ENCODE measurements at places on chromosomes 3 and 15. TPM values are rescaled to one million over a fixed set of nuclear protein-coding genes. Genes with fewer than 3 reads are reported as not detected.

- no peak for DNase-seq
Observed at GRCh38 chr3:127207727-127208482, 15.0 kb downstream of the PRR23E start.

- DNase-seq = no peak
Observed at GRCh38 chr3:112653209-112653871, 12.4 kb upstream of the CCDC80 start.

GRCh38 chr3:109927161-109927560, 589.8 kb upstream of the DPPA4 start:
- no peak for DNase-seq

- DNase-seq = no peak
Observed at GRCh38 chr15:58434334-58434875, 2.6 kb downstream of the LIPC start.

DNA sequence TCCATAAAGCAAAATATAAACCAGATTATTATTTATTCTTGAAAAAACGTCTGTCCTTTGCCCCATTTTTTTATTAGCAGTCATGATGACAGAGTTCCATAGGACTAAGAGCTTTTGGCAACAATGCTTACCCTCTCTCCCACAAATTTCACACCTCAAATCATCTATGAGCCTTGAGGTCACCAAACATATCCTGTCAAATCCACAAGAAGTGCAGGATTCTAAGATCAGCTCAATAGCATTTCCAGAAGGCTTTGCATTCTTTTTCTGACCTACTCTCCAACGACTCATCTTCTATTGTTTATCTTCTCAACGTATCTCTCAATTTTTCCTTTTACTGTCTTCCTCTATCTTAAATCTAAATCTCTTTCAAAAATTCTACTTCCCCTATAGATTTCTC, 619.1 kb upstream of the BCHE start:
- no peak for DNase-seq

DNA sequence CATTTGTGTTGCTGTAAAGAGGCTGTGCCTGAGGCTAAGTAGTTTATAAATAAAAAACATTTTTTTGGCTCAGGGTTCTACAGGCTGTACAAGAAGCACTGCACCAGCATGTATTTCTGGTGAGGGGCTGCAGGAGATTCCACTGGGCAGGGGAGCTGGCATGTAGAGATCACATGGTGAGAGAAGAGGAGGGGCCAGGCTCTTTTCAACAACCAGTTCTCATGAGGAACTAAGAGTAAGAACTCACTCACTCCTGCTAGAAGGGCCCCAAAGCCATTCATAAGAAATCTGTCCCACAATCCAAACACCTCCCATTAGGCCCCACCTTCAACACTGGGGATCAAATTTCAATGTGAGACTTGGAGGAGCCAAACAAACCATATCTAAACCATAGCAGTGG, 214.9 kb upstream of the LMCD1 start:
- DNase-seq = no peak

GRCh38 chr3:62363275-62363674, 10.1 kb downstream of the FEZF2 start:
- no peak for DNase-seq

DNA sequence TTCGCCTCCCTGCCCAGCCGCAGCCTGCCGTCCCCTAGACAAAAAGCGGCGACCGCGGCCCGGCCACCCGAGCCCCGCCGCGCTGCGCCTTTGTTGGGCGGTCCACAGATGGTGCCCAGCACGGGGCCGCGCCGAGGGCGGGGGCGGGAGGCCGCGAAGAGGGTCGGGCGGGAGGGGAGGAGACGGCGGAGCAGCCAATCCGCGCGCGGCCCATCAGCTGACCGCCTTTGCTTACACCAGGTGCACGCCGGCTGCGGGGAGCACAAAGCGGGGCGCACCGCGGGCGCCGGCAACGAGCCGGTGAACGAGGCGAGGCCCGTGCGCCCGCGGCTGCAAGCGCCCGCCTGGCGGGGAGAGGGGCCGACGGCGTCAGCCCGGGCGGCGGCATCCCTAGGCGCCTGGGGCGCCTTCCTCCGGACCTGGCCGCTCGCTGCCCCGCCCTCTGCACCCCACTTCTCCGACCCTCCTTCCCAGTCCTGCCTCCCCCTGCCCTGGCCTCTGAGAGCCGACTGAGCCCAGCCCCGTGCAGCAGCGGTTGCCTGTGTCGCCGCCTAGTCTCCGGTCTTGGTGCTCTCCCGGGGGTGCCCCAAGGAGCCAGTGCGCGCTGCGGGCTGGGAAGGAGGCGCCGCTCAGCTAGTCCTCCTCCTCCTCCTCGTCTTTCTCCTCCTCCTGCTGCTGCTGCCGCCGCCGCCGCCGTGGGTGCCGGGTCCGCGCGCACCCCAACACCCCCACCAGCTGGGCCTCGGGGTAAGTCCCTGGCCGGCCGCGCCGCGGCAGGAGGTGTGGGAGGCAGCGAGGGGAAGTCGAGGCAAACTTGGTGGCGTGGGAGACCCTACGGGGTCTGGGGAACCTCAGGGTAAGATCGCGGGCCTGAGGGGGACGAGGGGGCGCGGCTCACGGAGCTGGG, at the start of gene LRRN1:
Gene LRRN1 (plus strand): TSS at position 259 of the 907 bp plus-strand sequence. CDS start 45,211 bp downstream, outside the sequence.
- peak; percentile 96 for DNase-seq

GRCh38 chr15:93018574-93018973, 70.4 kb downstream of the RGMA start:
- peak; percentile 75 for DNase-seq

GRCh38 chr3:50417637-50418033, 58.3 kb upstream of the TMEM115 start:
- no peak for DNase-seq

DNA sequence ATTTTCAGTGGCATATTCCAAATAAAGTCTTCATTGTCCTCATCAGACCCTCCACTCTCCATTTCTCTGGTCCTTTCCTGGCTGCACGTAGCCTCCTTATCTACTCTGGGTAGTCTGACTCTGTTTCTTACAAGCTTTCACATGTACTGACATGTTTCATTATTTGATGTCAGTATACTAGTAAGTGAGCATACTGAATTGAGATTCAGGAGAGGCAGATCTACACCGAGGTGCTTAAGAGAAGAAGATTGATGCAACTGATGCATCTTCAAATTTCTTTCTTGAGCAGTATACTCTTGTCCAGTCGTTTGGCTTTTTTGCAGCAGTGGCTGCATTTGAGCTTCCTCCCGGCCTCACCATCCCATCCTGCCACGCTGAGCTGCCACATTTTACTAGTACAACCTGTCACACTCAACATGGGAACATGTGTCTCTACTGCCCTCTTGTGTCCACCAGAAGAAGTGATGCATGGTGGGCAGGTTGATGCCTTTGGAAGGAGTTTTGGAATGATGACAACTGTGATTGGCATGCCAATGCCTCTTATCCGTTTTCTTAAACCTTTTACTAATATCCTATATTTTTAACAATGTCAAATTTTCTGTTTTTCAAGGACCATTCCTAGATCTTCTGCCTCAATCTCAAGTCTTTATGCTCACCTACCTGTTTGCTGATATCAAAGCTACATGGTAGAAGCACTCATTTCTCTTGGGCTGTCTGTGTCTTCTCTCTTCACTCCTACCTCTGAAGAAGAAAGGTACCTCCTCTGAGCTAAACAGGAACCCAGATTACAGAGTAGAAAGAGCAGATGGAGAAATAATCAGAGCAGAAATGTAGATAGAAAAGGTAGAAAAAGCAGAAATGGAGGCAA, 38.7 kb downstream of the GUCA1C start:
- DNase-seq = peak; percentile 87

DNA sequence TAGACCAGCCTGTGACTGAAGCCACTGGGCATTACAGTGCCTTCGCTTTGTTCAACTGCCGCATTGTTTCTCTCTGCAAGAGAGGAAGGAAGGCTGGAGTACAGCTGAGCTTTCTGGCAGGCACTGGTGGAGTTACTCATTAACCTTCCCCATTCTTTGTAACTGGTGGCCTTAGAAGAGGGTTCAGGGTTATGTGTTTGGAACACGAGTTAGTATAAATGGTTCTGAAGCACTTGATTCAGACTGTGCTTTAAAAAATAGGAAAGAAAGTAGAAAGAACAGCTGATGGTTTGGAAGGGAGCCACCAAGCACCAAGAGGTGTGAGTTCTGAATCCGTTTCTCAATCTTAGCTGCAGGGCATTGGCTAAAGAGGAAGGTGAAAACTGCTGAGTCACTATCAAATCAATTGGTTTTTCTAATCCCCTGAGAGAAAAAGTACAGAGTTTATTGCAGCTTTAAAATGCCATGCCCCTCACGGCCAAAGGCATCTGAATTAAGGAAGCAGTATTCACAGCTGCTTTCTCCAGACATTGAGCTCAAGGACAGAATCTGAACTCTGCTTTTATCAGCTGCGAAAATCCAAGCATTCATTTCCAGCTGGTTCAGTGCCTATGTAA, 3.6 kb downstream of the HGD start:
- DNase-seq = peak; percentile 54

DNA sequence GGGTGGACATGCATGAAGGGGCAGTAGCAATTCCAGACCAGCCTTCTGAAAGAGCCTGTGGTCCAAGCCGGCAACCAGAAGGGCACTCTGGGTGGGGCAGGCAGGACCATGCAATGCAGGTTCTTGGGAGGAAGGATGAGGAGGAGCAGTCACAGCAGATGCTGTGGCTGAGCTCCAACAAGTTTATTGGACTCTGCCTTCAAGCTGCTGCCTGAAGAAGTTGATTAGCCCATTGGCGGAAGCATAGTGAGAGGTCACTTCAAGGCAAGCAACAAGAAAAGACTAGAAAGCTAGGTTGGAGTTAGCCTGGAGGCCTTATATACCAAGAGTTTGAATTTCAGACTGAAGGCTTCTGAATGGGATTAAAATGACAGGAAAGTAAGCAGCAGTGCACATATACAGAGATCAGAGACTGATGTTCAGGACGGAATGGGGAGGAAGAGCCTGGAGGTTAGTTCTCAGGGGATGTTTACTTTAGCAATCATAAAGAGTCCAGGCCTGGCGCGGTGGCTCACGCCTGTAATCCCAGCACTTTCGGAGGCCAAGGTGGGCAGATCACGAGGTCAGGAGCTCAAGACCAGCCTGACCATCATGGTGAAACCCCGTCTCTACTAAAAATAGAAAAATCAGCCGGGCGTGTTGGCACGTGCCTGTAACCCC, 39.9 kb downstream of the SFMBT1 start:
- DNase-seq = no peak

GRCh38 chr3:61847784-61848462, 286.6 kb downstream of the PTPRG start:
- DNase-seq = peak; percentile 74

- DNase-seq = no peak
Observed at GRCh38 chr15:38145651-38146111, 107.0 kb upstream of the SPRED1 start.

- no peak for DNase-seq
Observed at GRCh38 chr3:153096731-153097131, 65.3 kb upstream of the RAP2B start.

DNA sequence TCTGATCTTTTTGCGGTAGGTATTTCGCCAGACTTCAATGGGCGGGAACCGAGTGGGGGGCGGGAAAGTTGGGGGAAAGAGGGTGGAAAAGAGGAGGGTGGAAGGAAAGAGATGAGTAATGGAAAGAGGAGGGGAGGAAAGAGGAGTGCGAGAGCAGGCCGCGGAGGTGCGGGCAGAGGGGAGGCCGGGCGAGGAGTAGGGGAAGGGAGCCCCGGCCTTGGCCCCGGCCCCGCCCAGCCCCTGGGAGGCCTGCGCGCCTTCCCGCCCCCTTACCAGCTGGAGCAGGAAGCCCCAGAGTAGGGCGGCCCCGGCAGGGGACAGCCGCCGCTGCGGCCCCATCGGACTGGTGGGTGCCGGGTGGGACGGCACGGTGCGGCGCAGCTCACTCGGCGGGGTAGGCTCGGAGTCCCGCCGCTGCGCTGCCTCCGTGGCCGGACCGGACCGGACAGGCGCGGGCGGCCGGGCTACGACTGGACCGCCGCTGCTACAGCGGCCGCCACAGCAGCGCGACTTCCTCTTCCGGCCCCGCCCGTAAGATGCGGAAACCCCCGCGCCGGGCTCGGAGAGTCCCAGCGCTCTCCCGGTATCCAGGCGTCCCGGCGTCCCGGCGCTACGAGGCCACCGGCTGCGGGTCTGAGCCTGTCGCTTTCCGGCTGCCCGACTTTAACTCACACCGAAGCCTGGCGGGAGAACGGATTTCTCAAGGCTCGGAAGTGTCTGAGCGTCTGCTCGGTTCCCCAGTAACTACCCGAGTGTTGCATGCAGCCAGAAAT, at the start of gene SPPL2A:
Gene SPPL2A (minus strand): TSS at position 512 of the 773 bp plus-strand sequence. CDS start 173 bp downstream, at position 339.
- DNase-seq = peak; percentile 92

DNA sequence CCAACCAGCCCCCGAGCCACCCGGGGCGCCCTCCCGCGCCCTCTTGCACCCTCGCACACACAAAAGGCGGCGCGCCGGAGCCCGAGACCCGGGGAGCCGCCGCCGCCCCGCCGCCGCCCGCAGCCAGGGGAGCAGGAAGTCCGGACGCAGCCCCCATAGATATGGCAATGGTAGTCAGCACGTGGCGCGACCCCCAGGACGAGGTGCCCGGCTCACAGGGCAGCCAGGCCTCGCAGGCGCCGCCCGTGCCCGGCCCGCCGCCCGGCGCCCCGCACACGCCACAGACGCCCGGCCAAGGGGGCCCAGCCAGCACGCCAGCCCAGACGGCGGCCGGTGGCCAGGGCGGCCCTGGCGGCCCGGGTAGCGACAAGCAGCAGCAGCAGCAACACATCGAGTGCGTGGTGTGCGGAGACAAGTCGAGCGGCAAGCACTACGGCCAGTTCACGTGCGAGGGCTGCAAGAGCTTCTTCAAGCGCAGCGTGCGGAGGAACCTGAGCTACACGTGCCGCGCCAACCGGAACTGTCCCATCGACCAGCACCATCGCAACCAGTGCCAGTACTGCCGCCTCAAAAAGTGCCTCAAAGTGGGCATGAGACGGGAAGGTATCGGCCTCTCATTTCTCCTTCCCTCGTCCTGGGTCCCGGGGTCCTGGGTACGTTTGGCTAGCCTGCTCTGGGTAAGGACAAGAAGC, 1.6 kb downstream of the NR2F2 start:
- DNase-seq = peak; percentile 84

DNA sequence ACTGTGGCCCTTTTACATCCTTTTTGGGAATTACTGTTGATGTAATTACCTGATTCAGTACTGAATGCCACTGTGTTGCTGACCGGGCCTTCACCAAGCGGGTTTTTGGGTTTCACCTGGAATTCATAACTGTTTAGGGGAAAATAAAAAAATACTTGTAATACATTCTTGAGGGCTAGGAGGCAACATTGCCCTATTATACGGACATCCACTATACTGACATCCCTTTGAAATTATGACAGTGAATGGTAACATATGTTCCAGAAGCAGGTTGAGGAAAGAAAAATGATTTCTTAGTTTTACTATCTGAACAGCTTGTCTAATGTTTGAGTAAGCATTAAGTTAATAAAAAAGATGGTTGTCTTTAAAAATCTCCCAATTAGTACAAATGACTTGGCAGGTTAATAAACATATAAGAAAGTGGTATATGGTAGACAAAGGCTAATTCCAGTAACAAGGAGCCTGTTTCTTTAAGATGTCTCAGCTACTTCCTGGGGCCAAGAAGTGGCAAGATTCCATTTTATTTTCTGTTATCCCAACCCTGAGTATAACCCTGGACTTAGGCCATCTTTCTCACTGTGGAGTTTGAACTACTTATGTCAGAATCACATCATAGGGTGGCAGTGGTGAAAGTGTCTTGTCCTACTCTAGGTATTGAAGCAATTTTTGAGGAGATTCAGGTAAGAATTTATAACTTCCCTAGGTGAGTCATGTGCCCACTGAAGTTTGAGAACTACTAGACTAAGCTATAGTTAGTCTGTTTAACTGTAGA, 45.5 kb downstream of the TFG start:
- no peak for DNase-seq

ABI3BP gene
- not detected for total RNA-seq

SLC12A1 gene
- not detected for total RNA-seq

GRAMD1C gene
- 3.4 TPM for total RNA-seq

LXN gene
- total RNA-seq = 8.8 TPM

TMEM212 gene
- total RNA-seq = not detected

CTXN2 gene
- not detected for total RNA-seq

SPTBN5 gene
- 2.0 TPM for total RNA-seq

CPN2 gene
- not detected for total RNA-seq

RBP2 gene
- not detected for total RNA-seq
